ENCODE measurements at places on chromosomes 5 and 9.

DNA sequence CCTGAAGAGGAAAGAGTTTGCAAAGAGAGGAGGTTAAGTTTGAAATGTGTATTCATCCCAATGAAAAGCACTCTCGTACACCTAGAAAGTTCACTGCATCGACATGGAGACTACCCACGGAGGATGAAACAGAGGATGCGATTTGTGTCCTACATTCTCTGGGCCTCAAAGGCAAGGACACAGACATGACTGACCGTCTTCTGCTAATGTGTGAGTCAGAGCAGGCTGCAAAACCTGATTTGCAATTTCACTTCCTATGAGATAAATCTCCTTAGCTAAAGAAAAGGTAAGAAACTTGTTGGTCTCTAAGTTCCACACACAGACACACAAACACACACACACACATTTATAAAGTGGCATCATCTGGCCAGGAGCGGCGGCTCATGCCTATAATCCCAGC, 98.6 kb downstream of the GNAQ start:
- DNase-seq: no peak

GRCh38 chr5:178230879-178231538, 1.6 kb downstream of the PHYKPL start:
- DNase-seq: peak; percentile 40

DNA sequence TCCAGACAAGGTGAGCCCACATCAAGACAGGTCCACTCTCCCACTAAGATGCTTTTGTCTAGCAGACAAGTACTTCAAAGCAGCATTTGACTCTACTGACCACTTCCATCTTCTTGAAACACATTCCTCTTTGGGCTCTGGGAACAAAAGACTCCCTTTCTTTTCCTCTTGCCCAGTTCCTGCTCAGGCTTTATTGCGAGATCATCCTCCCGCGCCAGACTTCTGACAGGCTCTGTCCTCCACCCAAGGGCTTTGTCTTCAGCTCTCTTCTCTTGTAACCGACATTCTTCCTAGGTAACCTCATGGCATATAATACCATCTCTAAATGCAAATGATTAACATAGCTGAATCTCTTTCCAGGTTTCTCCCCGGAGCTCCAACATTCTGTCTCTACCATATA, 85.8 kb downstream of the NUDT12 start:
- DNase-seq: no peak

DNA sequence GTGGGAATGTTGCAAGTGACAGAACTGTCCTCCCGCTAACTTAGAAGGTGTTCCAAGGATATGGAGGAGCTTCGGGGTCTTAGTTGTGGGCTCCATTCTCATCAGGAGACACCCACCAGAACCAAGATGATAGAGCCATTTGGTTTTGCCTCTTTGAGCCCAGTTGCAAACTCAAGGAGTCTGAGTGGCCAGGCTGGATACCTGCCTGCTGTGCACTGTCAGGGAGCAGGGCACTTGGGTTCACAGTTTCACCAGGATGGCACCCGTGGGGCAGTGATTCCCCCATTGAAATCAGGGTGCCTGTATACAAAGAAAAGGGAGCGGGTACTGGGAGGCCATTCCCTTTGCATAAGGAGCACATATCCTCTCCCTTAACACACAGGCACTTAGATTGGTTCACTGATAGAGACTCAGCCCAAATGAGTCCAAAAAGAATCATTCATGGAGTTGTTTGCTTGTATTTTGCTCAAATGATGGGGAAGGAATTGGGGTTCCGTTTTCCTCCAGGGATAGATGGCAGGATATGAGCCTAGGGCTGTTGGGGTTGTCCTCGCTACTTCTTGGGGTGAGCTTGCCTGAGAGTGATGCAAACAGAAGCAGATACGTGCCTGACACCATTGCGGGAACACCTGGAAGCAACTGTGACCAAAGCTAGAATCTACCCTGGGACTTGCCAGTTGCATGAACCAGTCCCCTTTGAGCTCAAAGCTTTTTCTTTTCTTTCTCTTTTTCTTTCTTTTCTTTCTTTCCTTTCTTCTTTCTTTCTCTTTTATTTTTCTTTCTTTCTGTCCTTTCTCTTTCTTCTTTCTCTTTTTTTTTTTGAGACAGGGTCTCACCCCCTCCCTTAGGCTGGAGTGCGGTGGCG, 1.3 kb upstream of the PRR7 start:
- DNase-seq: no peak

DNA sequence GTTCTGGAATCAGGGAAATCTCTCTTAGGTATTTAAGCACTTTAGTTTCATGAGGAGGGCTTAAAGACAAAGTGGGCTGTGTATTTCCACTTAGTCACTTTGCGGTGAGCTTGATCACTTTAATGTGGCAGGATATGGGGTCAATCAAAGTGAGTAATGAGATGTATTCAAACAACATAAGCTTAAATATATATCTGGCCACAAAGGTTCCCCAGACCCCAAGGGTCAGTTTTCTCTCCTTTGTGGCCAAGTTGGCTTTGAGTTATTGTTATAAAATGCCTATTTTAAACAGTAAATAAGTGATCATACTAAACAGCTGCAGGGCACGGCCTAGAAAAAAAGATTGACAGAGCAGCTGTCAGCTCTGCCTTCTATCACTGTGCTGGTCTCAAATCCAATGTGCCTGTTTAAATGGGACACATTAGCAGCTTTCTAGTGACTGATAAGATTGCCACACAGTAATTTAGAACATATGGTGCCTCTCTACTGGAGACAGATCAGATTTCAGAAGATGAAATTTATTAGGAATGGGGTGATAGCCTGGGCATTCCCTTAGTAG, 363.9 kb downstream of the AGTPBP1 start:
- DNase-seq: no peak

DNA sequence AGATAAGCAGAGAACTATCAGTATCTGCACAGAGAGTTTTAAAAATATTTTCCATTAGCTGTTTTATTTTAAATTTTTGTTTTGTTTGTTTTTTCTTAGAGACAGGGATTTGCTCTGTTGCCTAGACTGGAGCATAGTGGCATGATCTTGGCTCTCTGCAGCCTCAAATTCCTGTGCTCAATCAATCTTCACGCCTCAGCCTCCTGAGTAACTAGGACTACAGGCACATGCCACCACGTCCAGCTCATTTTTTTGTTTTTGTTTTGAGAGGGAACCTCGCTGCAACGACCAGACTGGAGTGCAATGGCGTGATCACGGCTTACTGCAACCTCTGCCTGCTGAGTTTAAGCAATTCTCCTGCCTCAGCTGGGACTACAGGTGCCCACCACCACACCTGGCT, 138.2 kb upstream of the LPAR1 start:
- no peak for DNase-seq

- no peak for DNase-seq
These were observed 938 bp downstream of the LPAR1 start for GRCh38 chr9:111037356-111037707.

- no peak for DNase-seq
These were observed 23.9 kb downstream of the ZNF474 start for GRCh38 chr5:122153230-122153629.

GRCh38 chr5:164051745-164052144, 546.3 kb downstream of the MAT2B start:
- DNase-seq: no peak

DNA sequence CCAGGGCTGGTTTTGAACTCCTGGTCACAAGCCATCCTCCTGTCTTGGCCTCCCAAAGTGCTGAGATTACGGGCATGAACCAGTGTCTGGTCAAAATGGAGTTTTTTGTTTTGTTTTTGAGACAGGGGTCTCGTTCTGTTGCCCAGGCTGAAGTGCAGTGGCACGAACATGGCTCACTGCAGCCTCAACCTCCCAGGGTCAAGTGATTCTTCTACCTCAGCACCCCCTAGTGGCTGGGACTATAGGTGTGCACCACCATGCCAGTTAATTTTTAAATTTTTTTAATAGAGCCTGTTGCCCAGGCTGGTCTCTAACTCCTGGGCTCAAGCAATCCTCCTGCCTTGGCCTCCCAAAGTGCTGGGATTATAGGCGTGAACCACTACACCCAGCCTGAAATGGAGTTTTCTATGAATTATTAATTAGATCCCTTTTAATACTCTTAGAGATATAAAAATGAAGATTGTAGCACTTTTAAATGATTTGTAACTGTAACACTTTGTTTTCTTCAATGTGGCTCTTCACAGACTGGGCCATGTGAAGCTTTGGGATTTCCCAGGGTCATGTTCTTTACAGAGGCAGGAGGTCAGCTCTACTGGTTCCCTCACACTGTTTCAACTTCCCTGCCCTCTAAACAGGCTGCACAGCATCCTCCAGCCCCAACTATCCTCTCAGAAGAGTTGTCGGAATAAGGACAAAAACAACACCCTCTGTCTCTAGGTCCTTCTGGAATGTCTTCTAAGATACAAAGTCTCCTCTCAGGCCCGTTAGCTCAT, 32.7 kb upstream of the SPARC start:
- no peak for DNase-seq

DNA sequence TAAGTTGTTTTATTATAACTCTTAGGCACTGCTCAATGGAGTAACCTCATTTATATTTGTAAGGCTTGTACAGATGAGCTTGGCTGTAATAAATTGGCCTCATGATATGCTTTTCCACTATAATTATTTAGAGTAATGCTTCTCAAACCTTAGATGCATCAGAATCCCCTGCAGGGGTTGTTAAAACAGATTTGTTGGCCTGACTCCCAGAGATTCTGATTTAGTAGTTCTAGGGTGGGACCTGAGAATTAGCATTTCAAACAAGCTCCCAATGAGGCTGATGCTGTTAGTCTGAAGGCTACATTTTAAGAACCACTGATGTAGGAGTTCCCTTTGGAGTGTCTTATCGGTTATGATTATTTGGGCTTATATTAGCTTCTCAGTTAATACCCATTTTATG, 38.2 kb upstream of the ARSB start:
- no peak for DNase-seq

DNA sequence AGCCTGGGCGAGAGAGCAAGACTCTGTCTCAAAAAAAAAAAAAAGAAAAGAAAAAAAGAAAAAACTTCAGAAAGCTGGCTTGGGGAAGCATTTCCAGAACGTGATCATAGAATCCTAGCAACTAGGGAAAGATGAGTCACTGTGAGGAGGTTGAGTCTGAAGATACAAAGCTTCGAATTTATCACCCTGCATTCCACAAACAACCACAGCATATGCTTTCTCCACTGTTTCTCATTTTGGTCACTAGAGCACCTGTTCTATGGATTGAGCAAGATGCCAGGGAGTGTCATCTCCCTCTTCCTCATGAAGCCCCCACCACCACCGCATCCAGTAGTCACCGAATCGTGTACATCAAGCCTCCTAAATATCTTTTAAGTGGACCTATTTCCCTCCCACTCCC, 37.9 kb downstream of the SEMA5A start:
- DNase-seq: no peak

GRCh38 chr5:143105216-143105905, 298.1 kb downstream of the NR3C1 start:
- DNase-seq: no peak

DNA sequence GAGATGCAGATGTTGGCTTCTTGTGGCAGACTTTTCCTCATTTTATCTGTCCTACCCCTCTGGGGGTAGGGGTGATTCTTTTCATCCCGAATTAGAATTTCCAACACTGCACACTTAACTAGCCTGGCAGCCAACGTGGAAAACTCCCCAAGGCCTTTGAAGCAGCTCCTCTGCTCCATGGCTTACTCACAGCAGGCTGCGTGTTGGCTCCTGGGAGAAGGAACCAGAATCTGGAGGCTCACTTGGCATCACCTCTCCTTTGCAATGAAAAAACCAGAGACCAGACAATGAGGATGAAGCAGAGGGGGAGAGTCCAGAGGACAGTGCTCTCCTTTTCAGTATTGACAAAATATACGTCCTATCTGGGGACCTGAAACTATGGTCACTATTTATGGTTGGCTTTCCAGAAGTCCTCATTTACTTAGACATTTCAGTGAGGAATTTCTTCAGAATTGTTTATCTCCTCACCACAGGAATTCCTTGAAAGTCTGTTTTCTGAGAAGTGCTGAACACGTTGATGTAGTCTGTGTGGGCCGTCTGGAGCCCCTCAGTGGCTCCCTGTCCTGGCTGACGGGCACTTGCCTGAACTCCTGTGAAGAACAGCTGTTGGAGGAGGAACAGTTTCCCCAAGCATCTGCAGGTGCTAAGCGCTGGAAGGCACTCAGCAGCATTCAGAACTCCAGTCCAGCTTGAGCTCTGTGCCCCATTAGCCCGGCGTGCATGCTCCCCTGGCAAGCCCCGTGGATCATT, 231.3 kb downstream of the RFK start:
- no peak for DNase-seq

All from body of pancreas (tissue), 4 donors.